ENCODE measurements at places on chromosomes 1 and 21.

GRCh38 chr1:56169856-56170255, 409.5 kb downstream of the PLPP3 start:
- no peak for DNase-seq

GRCh38 chr1:186303911-186304310, 71.1 kb downstream of the TPR start:
- DNase-seq: no peak

DNA sequence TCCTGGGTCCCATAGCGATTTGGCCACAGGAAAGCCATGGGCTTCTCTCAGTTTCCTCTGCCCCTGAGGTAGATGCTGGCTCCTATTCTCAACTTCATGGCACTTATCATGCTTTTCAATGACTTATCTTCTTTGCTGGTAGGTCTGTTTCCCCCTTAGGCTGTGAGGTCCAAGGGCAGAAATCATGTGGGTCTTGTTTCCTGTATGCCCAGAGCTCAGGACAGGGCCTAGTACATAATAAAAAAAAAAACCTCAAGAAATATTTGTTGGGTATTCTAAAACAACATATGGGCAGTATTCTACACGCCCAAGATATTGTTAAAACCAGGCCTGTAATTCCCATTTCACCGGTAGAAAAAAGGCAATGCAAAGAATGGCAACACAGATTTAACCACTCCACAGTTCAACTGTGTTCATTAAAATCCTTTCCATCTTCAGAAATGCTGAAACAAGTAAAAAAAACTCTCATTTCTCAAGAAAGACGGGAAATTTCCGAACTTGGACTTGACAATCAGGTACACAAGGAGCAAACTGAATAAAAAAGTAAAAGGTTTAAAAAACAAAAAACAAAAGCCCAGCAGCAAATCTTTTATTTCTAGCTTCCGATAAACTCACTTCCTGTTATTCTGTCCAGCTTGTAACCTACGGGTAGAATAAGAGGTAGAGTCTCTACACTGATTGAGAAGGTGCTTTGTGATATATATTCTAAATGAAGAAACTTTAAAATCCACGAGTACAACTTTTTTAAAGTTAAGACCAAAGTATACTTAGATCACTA, 6.3 kb upstream of the TDRD10 start:
- DNase-seq: no peak

- peak; percentile 23 for DNase-seq
Observed at GRCh38 chr1:56644064-56644918, 823 bp upstream of the PRKAA2 start.

DNA sequence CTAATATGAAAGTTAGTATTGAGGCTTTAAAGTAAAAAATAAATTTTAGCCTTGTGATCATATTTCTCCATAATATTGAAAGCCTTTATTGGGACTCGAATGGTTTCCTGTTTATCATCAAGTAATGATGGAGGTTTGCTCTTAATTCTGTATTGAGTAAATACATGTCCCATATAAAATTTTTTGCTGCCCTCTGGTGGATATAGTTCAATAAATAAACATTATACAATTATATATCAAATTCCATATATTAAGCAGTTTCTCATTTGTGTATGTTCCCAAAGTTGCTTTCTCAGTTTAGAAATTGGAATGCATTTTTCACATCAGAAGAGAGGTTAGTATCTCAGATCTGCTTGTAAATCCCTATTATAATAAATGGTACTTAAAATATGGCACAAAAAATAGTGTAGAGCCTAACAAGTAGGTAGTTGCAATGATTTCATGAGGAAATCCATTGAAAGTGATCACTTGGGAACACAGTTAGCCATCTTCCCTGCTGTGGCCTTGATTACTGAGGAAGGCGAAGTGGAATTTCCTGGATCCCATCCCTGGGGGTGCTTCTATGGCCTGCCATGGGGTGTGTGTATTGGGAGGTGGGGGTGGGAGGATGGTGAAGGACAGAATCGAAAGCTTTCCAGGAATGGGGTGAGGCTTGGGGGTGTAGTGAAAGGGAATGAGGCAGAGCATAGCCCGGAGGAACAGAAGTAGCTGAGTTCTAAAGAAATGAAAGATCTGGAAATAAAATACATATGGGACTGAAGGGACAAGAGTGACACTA, 84.1 kb upstream of the C21orf91 start:
- no peak for DNase-seq

GRCh38 chr1:158077411-158078256, 84.2 kb downstream of the KIRREL1 start:
- DNase-seq: no peak

GRCh38 chr1:22566161-22566560, 2.9 kb downstream of the EPHA8 start:
- no peak for DNase-seq

GRCh38 chr1:86704972-86705664, 742 bp downstream of the SH3GLB1 start:
- peak; percentile 66 for DNase-seq

- DNase-seq: no peak
Observed at GRCh38 chr1:86636898-86637297, 67.5 kb upstream of the SH3GLB1 start.

DNA sequence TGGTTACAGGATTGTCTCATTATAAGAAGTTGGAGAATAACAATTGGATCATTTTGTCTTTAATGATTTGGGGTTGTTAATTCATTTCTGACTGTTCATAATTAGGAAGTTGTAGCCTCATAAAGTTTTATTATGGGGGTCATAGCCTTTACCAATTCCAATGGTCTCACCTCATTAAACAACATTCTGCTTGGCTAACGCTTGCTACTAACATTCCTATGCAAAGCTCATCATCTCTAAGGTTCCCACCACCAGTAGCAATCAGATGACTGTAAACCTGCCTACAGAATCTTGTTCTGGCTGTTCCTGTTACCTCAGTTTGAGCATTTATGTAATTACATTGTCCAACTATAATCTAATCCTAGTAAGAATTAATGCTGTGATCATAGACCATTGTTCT, 60.2 kb downstream of the ODF2L start:
- DNase-seq: no peak

DNA sequence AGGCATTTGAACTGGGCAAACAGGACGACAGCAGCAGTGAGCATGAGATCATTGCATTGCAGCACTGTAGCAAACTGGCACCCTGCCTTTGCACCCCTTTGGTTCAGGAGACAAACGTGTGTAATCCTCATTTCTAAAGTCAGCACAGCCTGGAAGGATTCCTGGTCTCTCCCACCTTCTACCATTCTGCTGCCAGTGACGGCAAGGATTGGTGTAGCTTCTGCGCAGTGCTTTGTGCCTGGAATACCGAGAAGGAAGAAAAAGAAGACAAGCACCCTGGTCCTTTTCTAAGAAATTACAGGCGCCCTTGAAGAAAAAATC, 805.3 kb downstream of the USP25 start:
- DNase-seq: peak; percentile 96

GRCh38 chr1:31752952-31753475, 11.1 kb downstream of the ADGRB2 start:
- peak; percentile 88 for DNase-seq

DNA sequence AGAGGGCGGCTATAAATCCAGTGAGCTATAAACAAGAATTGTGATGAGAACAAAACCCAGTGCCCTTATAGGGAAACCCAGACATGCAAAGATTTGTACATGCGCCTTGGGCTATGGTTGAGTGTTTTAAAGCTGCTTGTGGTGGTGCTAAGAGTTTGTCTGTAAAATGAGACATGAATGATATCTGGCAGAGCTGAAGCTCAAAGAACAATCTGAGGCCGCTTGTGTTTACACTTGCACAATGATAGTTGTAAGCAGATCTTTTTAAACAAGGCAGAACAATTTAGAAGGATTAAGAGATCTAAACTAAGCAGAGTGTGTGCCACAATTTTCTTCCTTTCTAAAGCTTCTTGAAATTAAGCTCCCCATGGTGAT, 80.4 kb upstream of the ADAMTS5 start:
- DNase-seq: no peak

DNA sequence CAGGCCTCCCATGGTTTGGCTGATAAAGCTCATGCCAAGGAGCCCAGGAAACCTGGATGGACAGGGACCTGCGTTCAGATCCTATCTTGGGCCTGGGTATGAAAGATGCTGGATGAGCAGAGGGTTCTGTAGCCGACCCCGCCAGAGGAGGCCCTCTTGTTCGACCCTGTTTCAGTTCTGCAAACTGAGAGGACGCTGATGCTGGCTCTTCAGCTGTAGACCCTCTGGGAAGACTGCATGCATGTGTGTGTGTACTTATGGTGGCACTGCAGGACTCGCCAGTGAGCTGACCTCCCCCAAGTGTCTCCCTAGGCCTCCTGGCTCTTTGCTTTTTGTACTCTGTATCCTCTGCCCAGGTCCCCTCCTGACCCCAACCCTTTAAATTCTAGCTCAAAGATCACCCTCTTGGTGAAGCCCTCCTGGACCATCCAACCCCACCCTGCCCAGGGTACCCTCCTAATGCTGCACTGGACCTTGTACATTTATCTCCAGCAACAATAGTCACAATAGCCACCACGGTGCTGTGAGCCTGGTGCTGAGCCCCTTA, 1.6 kb downstream of the EPS8L3 start:
- no peak for DNase-seq
